NCI-H1417 treated with DMSO at 0.1 percent for 48 hours (cell line): ENCODE measurements at places on chromosomes 7 and 10.

DNA sequence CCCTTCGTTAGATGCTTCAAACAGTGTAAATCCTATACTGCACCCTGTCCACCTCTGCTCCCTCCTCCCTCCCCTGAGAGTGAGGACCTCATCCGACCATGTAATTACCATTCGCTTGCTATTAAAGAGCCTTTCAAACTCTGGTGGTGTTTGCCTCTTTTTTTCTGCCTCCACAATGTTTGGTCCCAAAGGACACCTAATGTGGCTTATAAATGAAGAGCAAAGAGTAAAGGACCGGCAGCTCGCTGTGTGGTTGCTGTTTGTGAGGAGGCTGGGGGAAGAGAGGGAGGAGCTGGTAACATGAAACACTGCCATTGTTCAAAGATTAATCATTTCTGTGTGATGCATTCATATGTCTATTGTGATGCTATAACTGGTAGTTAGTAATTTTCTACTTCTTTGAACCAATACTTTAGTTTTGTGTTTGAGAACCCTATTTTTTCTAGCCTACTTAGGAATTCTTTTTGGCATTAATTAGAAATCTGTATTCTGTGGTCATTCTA is 27.9 kb downstream of the MTURN start:
- peak; percentile 85 for DNase-seq

GRCh38 chr7:93374345-93374940 is 142.3 kb downstream of the VPS50 start:
- no peak for DNase-seq

DNA sequence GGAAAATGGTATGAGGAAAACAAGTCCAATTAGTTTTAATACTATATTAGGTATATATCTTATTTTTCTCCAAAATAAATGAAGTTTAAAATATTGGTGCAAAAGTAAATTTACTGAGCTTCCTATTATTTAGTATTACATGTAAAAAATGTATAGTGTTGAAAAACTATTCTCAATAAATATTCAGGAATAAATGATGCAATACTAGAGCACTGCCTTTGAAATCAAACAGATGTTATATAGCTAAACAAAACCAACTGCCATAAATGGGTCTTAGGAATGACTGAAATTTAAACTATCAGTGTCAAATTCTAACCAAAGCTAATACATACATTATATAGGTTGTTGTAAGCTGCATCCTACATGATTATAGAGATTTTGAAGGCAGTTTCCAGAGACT is 1434.0 kb upstream of the LRRTM3 start:
- DNase-seq, result no peak

- no peak for DNase-seq
Measured at GRCh38 chr7:111960984-111961383, 245.2 kb downstream of the DOCK4 start.

DNA sequence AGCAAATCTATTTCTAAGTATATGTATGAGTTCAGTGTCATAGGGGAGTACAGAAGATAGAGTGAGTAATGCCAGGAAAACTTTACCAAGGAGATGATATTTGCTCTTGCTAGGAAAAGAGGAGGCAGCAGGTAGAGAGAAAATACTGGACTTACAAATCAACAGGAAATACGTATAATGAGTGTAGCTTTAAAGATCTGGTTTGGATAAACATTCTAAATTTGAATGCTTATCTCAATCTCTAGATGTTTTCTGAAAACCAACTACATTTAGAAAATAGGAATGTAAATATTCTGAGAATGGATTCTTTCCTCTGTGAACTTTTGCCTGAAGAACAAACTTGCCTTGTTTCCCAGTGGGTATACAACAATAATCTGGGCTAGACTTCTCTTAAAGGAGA is 46.9 kb upstream of the GNAI1 start:
- DNase-seq, result no peak

GRCh38 chr10:75978213-75978612 is 546.8 kb downstream of the LRMDA start:
- no peak for DNase-seq

DNA sequence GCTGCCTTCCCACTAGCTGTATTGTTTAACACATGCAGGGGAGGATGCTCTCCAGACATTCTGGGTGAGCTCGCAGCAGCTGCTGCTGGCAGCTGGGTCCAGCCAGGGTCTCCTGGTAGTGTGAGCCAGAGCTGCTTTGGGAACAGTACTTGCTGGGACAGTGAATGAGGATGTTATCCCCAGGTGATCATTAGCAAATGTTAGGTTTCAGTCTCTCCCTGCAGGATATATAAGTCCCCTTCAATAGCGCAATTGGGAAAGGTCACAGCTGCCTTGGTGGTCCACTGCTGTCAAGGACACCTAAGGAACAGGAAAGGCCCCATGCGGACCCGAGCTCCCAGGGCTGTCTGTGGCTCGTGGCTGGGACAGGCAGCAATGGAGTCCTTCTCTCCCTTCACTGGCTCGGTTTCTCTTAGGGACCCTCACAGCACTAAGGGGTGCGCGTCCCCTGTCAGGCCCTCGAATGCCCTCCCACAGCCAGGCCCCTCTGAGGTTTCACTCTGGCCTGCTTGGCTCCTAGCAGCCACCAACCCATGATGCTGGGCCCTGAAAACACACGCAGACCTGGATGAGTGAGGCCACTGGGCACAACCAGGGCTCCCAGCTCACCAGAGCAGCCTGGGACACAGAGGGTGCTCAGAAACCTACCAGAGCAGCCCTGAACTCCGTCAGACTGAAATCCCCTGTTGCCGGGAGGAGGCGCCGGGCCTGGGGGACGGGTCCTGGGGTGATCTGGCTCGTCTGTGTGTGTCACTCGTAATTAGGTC is 173.0 kb upstream of the LANCL2 start:
- DNase-seq, result no peak

GRCh38 chr10:19689231-19689630 is 127.0 kb upstream of the PLXDC2 start:
- no peak for DNase-seq

- no peak for DNase-seq
Measured at GRCh38 chr7:16660702-16661464, 14.9 kb downstream of the BZW2 start.

DNA sequence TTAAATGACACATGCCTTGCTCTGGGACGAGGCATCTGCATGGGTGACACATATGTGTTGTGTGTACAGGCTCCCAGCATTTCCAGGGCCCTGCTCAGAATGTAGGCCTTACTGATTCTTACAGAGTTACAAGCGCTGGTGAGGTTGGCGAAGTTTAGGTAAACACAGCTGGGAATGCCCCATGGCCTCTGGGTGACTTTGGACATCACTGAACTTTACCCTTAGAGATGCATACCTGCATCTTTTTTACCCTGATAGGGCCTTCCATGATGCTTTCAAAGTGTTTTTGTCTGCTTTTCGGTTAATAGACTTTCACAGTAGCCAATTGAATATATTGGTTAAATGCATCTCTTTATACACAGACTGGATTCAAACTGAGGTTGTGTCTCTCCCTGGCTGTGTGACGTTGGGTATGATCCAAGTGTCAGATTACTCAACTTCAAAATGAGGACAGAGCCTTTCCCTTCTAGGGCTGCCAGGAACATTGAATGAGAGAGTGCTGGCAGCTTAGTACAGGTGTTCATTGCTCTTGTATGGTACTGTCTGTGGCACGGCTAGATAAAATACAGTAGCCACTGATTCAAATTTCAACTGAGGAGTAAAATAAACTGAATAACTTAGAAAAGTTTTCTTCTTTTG is 29.5 kb downstream of the EGFR start:
- DNase-seq, result no peak

- DNase-seq, result no peak
Measured at GRCh38 chr7:142583446-142583845, 165.8 kb upstream of the PRSS1 start.

DNA sequence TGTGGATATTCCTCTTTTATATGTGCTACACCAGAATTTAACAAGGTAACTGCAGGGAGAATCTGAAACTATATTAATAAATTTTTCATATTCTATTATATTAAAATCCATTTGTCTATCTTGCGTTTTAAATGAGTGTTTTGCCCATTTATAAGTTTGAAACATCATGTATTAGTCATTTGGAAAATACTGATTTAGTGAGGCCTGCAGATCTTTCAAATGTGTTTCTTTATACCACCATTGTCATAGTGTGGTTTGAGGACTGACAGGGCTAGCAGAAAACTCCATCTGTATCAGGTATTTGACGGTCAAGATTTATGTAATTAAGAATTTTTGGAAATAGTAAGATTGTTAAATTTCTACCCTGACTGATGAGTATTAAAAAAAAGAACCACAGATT is 29.3 kb downstream of the MAPK8 start:
- no peak for DNase-seq

GRCh38 chr7:149772241-149772955 is 990 bp downstream of the ZNF467 start:
- DNase-seq, result no peak

DNA sequence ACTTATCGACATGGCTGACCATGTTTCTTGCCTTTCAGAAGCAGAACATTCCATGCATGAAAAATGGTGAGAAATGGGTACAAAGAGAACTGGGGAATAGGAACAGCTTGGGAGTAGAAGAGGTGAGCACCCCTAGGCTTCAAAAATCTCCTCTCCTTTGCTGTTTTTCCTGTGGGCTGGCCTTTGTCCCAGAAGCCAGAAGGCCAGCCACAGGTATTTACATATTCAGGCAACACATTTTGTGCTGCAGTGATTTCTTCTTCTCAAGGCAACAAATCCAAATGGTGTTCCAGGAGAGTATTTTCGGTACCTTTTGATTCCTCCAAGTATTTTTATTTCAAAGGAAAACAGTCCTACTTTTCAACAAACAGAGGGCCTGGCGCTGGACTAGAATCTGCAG is 31.1 kb downstream of the ADARB2 start:
- DNase-seq, result no peak

DNA sequence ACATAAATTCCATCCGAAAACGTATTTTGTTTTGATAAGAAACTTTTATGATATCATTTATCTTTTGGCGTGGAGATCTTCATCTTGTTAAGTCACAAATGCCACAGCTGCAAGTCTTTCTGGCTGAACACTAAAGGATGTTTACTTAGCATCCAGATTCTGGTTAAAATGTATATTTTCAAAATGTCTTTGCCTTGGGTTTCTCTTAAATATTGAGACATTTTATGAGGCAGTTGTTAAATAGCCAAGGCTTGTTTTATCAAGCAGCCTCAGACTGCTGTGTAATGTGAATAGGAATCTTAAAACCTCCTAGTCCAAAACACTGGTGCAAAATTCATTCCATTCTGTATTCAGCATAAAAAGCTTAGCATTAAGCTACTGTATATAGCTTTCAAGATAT is 136.3 kb upstream of the FZD1 start:
- no peak for DNase-seq

GRCh38 chr7:45969940-45970339 is 48.9 kb upstream of the IGFBP3 start:
- DNase-seq, result no peak

- no peak for DNase-seq
Measured at GRCh38 chr10:52523696-52524095, 209.6 kb downstream of the DKK1 start.

DNA sequence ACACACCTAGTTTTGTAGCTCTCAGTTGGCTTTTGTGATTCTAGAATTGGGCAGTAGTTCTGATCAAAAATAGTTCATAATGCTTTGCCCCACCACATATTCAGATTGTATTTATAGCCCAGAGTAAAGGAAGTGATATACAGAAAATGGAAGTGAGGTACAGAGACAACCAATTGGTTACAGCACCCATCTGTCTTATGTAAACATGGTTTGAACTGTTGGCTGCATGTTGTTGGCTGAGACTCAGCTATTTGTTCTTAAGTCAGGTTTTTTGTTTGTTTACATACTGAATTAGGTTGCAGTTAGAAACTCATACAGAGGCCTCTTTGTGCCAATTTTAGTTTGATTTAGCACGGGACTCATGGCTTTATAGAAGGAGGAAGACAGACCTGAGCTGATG is 158.9 kb upstream of the GPR26 start:
- DNase-seq, result no peak

- DNase-seq, result no peak
Measured at GRCh38 chr7:35353481-35353880, 99.6 kb upstream of the TBX20 start.

- no peak for DNase-seq
Measured at GRCh38 chr7:55641811-55642210, 69.5 kb upstream of the VOPP1 start.

DNA sequence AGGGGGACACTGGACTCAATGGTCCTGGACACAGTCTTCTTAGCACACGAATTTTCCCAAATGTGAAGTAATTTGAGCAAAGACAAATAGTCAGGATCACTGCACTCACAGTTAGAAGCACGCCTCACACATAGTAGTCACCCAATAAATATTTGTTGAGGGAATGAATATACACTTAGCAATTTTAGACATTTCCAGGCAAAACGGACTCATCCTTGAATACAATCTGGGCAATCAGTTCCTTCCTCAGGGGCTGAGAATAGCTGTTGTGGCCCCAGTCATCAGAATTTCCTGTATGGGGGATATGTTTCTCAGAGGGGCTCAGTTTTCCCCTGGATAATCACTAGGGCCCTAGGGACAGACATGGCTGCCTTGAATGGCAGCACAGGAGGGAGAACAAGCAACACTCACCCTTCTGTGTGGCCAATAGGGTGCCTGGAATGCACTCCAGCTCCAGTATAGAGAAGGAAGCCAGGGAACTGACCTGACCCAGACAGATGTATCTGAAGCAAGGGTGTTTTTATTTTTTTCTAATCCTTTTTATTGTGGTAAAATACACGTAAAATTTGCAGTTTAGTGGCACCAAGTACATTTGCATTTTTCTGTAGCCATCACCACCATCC is 282.7 kb upstream of the ZNF32 start:
- no peak for DNase-seq
